ENCODE measurements at places on chromosomes 4 and X.

GRCh38 chr4:150063128-150063527, 15.1 kb upstream of the DCLK2 start:
- no peak for DNase-seq

- DNase-seq: no peak
Observed at GRCh38 chr4:46649390-46649789, 259.5 kb upstream of the GABRA2 start.

DNA sequence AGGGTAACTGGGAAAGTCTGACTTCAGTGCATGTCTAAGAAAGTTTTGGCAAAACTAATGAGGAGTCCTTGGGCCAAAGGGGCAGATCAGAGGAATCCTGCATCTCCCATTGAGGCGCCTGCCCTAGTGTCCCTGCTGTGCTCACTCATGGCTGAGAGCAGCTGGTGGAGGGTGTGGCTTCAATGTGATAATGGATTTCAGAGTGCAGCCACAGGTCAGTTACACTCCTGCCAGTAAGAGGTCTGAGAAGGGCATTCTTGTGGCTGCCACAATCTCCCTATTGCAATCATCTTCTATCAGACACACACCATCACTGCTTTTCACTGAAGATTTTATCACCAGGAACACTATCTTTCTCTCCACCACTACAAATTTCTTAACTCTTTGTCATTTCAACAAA, 457.1 kb downstream of the MID1IP1 start:
- no peak for DNase-seq

- DNase-seq: no peak
Observed at GRCh38 chrX:11215191-11215921, 77.9 kb upstream of the AMELX start.

GRCh38 chrX:17822351-17822750, 38.7 kb downstream of the RAI2 start:
- no peak for DNase-seq

GRCh38 chrX:67724359-67725110, 180.7 kb downstream of the AR start:
- no peak for DNase-seq

DNA sequence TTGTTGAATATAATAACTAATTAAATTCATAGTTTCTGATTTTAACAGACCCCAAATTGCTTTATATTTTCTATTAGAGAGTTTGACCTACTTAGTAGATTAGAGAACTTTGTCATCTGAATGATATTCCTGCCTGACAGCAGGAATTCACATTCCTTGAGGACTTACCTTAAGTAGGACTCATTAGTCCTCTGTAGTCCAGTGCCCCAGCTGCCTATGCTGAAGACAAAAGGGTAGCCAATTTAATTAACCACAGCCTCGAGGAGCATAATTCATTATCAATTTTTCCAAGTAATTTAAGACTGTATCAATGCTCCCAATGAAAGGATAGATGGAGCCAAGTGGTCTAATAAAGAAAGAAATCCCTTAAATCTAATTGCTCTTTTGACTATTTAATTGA, 1405.0 kb upstream of the IGFBP7 start:
- no peak for DNase-seq
